ENCODE measurements at places on chromosomes 6 and 20.
A peak's percentile ranks its signal among the peaks of the same experiment; 100 is the strongest.

DNA sequence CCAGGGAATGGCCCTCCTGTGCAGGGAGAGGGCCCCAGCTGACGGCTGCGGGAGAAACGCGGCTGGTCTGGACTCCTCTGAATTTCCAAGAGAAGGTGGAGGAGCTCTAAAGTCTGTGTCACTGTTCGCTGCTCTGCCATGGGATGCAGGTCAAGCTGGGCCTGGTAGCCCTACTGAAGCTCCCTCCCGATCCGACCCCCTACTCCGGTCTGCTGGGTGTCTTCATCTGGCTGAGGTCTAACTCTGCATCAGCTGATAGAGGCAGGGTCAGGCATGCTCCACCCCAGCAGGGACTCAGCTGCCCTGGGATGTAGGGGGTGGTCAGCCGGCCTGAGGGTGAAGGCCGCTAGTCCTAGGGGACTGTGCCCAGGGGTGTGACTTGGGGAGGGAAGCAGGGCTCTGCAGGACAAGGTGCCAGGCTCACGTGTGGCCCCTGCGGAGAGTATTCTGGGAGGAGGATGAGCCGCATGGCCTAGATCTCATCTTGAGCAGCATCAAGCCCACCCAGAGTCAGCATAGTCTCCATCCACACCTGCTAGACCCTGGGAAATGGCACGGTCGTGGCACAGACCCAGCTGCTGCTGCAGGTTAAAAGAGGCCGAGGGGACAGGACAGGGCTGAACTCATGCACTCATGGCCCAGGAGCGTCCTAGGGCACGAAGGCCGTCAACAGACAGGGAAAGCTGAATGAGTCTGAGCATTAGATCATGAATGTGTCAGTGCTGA lies 1.4 kb downstream of the CST3 start:
- DNase-seq, result no peak

DNA sequence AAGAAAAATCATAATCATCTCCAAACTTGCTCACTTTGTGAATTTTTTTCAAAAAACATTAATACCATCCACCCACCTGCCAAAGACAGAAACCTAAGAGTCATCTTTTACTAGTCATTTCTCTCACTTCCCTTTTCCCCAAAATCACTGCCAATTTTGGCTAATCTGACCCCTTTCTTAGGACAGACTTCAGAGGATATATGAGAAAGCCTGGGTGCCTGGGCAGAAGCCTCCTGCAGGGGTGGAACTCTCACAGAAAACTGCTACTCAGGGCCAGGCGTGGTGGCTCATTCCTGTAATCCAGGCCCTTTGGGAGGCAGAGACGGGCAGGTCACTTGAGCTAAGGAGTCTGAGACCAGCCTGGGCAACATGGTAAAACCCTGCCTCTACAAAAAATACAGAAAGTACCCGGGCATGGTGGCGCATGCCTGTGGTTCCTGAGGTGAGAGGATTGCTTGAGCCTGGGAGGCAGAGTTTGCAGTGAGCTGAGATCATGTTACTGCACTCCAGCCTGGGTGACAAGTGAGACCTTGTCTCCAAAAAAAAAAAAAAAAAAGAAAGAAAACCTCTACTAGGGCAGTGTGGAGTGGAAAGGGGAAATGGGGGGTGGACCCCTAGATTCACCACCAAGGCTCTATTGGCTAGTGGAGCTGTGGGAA lies 3.8 kb downstream of the DEK start:
- peak; percentile 71 for DNase-seq

DNA sequence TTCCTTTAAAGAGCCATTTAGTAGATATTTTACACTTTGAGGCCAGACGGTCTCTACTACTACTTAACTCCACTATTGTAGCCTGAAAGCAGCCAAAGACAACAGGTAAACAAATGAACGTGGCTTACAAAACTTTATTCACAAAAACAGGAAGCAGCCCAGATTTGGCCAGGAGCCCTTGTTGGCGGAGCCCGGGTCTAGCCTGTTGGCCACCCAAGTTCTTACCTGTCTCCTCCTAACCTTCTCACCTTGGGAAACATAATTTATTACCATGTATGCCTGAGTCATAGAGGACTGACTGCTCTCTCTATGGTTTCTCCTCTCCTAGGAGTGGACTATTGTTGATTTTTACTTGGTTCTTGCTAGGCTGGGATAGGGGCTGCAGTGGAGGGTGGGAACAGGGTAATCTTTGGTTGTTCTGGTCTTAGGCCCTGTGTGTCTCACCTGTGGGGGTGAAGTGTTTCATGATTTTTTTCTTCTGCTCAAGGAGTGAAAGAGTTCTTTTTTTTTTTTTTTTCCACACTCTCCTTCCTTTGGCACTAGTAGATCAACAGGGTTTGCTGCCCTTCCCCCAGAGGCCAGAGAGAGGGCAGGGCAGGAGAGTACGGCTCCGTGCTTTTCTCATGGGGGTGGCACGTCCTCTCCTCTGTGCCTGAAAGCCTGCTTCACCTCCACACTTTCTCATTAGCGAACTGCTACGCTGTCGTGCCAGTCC lies 90.0 kb downstream of the RPP40 start:
- DNase-seq, result no peak

GRCh38 chr6:26351544-26351953 lies 13.4 kb upstream of the BTN3A2 start:
- DNase-seq, result peak; percentile 99

GRCh38 chr6:145621776-145622175 lies 113.5 kb downstream of the EPM2A start:
- no peak for DNase-seq

- DNase-seq, result peak; percentile 20
Observed at GRCh38 chr20:6074145-6074561, 20.3 kb upstream of the LRRN4 start.

GRCh38 chr6:116060572-116061283 lies at the start of gene FRK:
TSS of gene FRK (minus strand) at chr6:116060891. CDS start at chr6:116060311, 580 bp downstream.
- DNase-seq, result no peak

DNA sequence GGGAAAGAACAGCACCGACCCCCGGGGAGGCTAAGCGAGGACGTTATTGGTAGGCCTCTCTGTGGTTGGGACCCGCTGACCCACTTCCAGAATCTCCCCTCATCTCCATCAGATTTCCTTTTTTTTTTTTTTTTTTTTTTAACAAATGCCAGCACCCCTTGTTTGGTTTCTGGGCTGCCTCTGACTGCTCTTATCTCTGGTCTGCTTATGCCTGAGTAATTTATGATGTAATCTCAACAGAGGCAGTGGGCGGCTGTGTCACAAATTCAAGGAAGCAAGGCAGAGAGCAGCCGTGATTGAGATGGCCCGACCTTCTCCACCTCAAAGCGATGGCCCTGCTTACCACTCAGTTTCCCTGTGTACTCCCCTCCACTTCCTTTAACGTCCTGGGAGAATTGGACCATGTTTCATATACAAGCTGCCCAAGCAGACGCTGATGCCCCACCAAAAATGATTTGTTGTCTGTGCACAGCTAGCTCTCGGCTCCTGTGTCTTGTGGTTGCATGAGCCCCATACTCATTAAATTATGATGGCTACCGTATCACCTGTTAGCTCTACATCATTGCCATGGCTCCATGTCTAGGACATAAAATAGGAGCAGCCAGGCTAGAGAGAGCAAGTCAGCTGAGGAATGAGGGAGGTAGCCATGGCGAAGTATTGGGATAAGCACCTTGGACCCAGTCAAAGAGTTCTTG lies 98.1 kb downstream of the ZNF217 start:
- DNase-seq, result no peak

DNA sequence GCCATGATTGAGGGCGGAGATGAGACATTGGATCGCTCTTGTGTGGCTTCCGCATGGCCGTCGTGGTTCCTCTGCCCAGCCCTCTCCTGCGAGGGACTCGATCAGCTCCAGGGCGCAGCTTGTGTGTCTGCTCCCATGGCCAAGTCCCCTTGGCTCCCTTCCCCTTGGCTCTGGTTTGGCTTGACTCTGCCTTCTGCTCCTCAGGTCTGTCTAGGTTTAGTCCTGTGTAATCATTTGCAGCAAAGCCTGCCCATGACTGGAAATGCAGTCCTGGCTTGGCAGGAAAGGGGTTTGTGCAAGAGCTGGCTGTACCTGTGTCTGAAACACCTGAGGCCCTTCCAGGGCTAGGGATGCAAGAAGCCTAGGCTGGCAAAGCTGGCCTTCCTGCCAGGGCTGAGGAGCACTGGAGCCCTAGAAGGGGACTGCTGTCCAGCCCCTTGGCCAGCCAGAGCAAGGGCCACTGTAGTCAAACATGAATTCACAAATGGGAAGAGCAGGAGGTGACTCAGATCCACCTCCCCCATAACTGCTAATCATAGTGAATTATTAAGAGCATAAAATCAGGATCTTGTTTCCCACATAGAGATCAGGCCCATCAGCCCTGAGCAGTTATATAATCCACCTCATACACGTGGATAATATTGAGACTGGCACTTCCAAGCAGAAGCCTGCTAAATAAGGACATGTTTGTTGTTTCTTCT lies 196.8 kb downstream of the FARS2 start:
- no peak for DNase-seq

- DNase-seq, result no peak
Observed at GRCh38 chr20:16005021-16005914, 568.0 kb downstream of the KIF16B start.

DNA sequence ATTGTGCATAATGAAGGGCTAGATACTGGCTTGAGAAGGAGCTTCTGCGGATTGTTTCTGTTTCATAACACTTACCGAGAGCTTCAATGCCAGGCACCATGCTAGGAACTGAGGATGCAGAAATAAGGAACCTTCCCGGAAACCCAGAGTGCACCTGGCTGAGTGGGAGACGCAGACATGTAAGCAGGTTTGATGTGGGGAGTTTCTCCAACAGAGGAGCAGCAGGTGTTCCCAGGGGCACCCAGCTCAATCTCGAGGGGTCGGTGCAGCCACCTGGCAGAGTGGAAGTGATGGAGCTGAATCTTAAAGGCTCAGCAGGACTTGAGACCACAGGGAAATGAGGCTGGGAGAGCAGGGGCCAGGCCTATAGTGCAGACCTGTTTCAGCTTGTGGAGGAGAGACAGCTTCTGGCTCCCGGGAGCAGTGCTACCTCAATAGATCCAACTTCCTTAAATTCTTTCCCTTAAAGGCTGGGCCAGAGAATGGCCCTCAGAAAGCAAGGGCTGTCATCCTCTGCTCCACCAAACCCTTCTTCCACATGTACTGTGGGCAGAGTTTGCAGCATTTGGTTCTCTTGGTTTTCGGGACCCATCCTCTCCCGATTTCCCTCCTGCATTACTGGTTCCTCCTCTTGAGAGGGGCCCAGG lies 27.8 kb upstream of the SRC start:
- DNase-seq, result no peak

DNA sequence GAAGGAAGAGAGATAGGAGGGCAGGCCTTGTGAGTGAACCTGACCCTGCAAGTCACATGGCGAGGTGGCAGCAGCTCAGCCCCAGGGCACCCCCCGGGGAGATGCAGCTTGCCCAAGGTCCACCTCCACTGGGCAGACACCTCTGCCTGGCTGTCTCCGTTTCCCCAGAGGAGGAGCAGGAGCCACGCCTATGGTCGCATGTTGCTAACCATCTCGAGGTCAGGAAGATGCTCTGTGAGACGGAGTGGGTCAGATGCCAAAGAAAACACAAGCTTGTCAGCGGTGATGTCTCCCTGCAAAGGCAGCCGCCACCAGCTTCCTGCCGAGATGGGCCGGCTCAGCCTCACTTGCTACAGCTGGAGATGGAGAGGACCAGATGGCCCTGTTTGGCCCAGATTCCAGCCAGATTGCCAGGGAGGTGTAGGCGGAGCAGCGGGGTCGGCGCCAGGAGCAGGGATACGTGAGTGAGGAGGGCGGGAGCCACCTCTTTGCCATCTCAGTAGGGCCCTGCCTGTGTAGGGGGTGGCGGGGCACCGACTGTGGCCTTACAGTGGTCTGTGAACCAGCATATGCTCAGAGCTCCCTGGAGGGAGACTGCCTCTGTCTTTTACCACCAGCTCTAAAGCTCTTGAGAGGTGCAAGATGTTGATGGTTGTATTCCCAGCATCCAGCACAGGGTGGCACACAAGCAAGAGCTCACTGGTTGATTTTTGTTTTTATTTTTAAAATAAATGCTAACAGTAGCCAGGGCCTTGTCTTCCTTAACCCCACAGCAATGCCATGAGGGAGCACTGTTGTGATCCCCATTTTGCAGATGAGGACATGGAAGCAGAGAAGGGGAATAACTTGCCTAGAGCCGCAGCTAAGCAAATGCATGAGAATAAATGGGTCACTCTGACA lies 42.9 kb upstream of the FAM83D start:
- DNase-seq, result peak; percentile 31

DNA sequence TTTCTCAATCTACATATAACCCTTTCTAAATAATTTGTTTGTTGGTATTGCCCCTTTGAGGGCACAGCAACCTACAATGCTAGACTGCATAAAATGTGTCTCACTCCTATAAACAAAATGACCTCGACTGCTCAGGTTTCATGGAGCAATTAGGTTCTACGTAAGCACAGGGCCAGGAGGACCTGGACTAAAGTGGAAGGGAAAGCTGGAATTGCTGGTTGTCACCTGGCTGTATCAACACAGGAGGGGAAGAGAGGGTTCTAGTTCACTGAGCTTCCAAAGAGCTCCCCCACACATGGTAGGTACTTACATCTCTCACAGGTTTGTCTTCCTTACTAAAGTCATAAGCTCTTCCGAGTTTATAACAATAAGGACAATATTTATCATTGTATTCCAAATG lies 51.0 kb downstream of the NCOA6 start:
- no peak for DNase-seq

DNA sequence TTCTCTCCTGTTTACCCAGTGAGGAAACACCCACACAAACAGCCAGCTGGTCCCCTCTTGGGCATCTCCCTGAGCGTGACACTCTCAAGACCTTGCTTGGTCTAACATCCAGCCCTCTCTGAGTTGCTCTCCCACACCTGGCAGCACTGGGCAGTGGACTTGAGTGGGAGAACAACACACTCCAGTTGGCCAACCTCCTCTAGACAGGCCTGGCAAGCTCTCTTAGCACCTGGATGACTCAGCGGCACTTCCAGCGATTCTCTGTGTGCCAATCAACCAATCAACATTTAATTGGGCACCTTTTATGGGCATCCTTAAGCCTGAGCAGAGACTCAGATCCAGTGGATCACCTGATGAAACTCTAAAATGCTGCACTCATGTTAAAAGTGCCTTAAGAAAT lies 76.6 kb upstream of the QKI start:
- DNase-seq, result no peak

- DNase-seq, result no peak
Observed at GRCh38 chr6:89487864-89488263, 54.9 kb downstream of the ANKRD6 start.

- DNase-seq, result peak; percentile 42
Observed at GRCh38 chr6:42979523-42980177, 669 bp upstream of the PEX6 start.

DNA sequence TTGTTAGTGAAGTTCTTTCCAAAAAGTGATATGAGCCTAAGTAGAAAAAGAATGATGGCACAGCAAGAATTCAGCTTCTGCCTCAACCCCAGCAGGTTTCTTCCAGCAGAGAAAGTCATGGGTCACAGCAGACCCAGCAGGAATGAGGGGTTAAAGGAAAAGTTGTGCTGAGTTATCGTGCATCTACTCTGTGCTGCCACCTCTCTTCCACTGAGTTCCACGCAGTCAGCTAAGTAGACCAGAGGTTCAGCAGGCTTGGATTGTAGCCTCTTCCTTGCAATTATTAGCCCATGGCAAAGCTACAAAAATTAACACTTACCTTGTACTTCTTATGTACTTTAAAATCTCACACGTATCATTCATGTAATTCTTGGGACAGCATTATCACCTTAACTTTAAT lies 510.8 kb downstream of the PTPRT start:
- no peak for DNase-seq
